Glomerular endothelial cell (primary cell): ENCODE measurements at places on chromosomes 2 and 18. TPM values are rescaled to one million over a fixed set of nuclear protein-coding genes. Genes with fewer than 3 reads are reported as not detected.

Gene SCN1A
- total RNA-seq = not detected in 2 replicates

GRCh38 chr2:202069170-202070067, 3.6 kb upstream of the KIAA2012 start:
- DNase-seq = no peak

DNA sequence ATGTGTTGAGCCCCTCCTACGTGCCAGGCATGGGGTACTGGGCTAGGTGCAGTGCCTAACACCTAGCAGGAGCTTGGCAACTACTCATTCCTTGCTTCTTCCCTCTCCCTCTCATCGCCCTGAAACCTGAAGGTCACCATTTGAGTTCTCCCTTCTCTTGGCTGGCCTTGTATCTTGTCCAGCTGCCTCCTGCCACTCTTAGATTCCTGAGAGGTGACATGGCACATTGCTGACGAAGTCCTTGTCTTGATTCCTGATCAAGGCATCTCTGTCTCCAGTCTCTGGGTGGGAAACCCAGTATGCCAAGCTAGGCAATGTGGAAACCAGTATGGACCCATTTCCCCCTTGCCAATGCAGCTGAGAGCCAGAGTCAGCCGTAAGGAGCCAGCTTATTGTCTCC, 9.0 kb upstream of the EFR3B start:
- DNase-seq = no peak

- no peak for DNase-seq
Measured at GRCh38 chr2:176147800-176148496, 3.4 kb upstream of the HOXD4 start.

DNA sequence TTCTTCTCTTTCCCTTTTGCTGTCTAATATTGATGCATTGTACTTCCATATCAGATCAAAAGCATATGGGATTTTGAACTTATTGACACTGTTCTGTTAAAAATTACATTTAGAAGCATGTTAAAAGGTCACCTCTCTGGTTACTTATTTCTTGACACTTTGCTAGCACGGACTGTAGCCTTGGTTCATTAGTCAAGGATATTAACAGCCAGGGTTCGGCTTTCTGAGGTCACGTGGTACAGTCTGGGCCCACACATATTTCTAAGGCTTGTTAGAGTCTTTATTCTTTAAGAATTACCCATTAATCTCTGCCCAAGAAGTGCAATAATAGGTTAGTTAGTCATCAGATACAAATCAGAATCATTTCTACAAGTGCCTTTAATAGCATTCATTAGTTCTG, 1035.8 kb upstream of the FANCL start:
- no peak for DNase-seq

- no peak for DNase-seq
Measured at GRCh38 chr2:175922160-175922559, 79.9 kb downstream of the LNPK start.

Gene LAMA1
- total RNA-seq = 2.5 and 3.1 TPM in 2 replicates

DNA sequence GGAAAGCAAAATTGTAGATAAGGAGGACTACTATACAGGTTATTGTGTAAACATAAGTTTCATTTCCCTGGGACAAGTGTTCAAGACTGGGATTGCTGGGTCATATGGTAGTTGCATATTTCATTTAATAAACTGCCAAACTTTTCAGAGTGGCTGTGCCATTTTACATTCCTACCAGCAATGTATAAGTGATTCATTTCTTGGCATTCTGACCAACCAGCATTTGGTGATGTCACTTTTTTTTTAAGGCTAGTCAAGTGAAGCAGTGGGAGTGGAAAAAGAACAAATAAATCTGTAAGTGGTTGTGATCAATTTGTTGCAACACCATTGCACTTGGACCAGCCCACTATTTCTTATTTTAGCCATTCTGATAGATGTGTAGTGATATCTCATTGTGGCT, 5.2 kb upstream of the CHCHD5 start:
- DNase-seq = no peak

DNA sequence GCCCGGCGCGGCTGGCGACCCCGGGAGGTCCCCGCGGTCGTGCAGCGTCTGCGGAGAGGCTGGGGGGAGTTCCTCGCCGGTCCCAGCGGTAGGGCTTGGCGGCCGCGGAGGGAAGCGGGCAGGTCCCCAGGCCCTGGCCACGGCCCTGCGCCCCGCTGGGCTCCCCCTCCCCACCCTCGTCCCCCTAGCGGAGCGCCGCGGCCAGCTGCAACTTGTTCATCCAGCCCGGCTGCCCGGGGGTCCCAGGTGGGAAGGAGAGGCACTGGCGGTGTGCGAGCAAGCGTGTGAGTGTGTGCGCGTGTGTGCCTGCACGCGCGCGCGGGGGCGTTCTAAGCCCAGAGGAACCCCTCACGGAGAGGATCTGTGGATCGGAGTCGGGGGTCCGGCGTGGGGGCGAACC, 1.3 kb downstream of the PTPRM start:
- no peak for DNase-seq

- no peak for DNase-seq
Measured at GRCh38 chr2:211070547-211070946, 514.1 kb downstream of the CPS1 start.

DNA sequence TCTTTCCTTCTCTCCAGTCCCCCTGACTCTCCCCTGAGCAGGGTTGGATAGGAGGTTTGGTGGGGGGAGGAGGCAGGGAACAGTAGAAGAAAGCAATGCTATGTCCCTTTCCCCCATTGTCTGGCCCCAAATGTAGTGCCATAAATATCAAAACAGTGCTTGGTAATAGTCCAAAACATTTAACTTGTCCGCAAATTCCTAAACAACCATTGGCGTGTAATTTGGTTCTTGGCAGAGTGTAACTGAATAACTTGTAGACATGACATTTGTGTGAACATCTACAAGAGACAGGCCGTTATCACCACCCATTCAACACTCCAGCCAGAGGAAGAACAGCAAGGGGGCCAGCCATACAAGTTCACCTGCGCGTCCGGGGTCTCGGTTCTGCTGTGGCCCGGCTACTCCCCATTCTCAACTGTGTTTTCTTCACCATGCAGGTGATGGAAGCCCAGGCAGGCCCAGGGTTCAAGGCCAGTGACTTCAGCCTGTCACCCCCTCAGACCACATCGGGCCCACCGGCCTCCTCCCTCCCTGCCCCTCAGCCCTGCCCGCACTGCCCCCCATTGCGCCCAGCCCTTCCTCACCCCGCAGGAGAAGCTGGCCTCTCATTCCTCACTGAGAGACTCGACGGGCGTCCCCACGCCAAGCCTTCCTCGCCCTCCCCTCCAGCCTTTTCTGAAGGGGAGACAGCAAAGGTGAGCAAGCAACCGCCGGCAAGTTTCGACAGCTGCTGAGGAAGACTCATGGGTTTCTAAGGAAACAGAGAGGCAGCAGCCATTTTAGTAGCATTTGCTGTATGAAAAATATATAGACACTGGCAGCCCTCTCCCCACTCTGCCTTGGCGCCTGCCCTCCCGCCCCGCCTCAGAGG, 699 bp upstream of the RAPGEF4 start:
- no peak for DNase-seq

- DNase-seq = no peak
Measured at GRCh38 chr2:184551626-184552025, 46.7 kb upstream of the ZNF804A start.

- DNase-seq = no peak
Measured at GRCh38 chr18:59502274-59503175, 143.5 kb upstream of the LMAN1 start.

Gene EFR3B
- total RNA-seq = 0.92 and 1.5 TPM in 2 replicates
